Adrenal gland (tissue), 19 donors: ENCODE measurements at places on chromosomes 6 and 20. TPM values are rescaled to one million over a fixed set of nuclear protein-coding genes. Genes with fewer than 3 reads are reported as not detected.

BPIFB3 gene
- total RNA-seq, result not detected

TRDN gene
- 0.53 TPM for total RNA-seq

FABP7 gene
- total RNA-seq, result not detected

- no peaks in the 10 kb centered on the region for H3K27me3 ChIP-seq
- no peaks in the 10 kb centered on the region for H3K36me3 ChIP-seq
- H3K4me1 ChIP-seq, result no peaks in the 10 kb centered on the region
- no peak overlapping the region for H3K27ac ChIP-seq
- no peak overlapping the region for H3K4me3 ChIP-seq
Observed at GRCh38 chr6:12147557-12148316, 135.6 kb downstream of the HIVEP1 start.

GRCh38 chr6:157569543-157569942 is 188.6 kb downstream of the ZDHHC14 start:
- H3K4me3 ChIP-seq, result no peak overlapping the region
- no peak overlapping the region for H3K27ac ChIP-seq
- no peak for DNase-seq
- H3K4me1 ChIP-seq, result no peaks in the 10 kb centered on the region
- no peaks in the 10 kb centered on the region for H3K36me3 ChIP-seq
